ENCODE measurements at places on chromosomes 7 and 10.

GRCh38 chr10:88064608-88065382, 201.4 kb downstream of the PTEN start:
- no peak for DNase-seq

DNA sequence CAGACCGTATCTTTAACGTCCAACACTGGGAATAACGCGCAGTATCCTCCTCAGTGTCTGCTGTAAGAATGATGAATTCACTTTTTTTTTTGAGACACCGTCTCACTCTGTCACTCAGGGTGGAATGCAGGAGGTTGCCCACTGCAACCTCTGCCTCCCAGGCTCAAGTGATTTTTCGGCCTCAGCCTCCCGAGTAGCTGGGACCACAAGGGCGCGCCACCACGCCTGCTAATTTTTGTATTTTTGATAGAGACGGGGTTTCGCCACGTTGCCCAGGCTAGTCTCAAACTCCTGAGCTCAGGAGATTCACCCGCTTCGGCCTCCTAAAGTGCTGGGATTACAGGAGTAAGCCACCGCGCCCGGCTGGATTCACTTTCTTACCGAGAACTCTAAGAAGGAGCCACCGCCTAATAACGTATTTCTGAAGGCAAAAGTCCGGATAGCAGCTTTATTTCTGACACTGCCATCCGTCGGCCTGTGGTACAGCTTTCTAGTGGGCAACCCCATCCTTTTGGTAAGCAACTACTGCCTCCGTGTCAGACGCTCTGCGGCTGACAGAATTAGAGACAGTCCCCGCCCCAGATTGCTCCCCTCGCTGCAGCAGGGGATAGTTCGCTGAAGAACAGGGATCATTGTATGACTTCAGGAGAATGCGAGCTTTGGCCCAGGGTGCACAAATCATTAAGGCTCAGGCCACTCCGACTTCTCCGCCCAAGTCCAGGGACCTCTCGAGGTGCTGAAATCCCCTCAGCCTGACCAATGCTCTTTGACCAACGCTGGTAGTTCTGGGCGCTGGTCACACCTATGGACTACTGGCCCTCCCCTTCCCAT, 662 bp downstream of the POLR3A start:
- DNase-seq = no peak

GRCh38 chr7:139771001-139771956, 6.5 kb downstream of the HIPK2 start:
- no peak for DNase-seq

DNA sequence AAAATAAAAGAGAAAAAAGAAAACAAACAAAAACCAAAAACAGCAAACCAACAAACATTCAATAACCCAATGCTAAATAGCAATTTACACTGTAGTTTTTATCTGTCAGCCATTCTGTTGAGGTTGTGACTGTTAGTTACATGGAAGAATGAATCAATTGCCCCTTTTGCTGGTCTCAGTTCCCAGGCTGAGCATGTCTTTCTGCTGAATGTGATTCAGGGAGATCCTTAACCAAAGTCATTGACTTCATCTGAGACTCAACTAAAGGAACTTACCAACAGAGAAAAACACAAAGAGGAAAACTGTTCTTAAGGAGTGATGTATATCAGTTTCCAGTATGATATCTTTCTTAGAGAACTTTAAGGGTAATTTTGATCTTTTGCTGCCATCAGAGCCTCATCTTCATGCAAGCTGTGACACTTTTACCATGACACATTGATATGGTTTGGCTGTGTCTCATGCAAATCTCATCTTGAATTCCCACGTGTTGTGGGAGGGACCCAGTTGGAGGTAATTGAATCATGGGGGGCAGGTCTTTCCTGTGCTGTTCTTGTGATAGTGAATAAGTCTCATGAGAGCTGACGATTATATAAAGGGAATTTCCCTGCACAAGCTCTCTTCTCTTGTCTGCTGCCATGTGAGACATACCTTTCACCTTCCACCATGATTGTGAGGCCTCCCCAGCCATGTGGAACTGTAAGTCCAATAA, 469.8 kb downstream of the KIF20B start:
- no peak for DNase-seq

- DNase-seq = no peak
Measured at GRCh38 chr7:158375034-158375433, 212.6 kb downstream of the PTPRN2 start.

DNA sequence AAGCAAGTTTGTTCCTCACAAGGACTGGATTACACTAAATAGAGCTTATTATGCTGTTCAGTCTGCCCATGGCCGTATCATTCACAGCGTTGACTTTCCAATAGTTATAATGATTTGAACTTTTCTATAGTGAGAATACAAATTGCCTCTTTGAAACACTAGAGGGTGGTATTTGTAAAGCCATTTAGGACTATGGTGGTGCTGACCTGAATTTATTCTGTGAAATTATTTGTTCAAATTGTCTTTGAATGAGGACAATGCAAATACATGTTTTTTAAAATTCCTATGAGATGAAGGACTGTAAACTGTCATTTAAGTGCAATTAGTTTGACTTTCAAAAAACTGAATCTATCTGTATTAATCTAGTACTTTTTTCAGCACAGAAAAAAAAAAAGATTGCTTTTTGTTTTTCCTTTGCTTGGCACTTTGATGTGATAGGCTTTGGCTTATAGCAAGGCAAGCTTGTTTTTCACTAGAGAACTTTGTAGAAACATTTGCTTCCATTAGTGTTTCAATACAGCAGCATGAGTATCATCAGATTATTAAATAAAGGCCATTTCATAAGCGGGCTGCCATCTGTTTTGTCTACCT, 122.7 kb upstream of the TMEM229A start:
- DNase-seq = no peak

- DNase-seq = no peak
Measured at GRCh38 chr7:138784692-138785091, 13.1 kb upstream of the TMEM213 start.
